ENCODE measurements at places on chromosomes 6 and 20.

DNA sequence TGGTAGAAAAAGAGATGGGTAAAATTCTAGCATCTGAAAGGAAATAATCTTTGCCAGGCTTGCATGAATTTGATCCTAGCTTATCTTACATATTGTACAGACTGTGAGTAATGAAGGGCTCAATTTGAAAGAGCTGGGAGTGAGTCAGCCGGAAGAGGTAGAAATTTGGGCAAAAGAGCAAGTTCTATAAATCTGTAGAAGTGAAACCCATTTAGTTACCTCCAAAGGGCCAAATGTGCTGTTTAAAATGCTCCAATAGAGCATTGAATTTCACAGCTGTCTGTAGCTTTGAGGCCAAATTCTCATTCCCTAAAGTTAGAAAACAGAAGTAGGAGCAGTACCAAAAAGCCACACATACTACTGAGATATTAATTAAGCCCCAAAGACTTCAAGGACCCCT is 466.1 kb downstream of the BTBD3 start:
- DNase-seq, result no peak

DNA sequence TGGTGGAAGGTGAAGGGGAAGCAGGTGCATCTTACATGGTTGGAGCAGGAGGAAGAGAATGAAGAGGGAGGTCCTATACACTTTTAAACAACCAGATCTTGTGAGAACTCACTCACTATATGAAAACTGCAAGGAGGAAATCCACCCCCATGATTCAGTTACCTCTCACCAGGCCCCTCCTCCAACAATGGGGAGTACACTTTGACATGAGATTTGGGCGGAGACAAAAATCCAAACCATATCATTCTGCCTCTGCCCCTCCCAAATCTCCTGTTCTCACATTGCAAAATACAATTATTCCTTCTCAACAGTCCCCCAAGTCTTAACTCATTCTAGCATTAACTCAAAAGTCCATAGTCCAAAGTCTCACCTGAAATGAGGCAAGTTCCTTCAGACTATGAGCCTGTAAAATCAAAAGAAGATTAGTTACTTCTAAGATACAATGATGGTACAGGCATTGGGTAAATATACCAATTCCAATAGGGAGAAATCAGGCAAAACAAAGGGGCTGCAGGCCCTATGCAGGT is 60.5 kb downstream of the EDN1 start:
- DNase-seq, result no peak

GRCh38 chr20:36778831-36779655 is 5.5 kb upstream of the DSN1 start:
- no peak for DNase-seq

- no peak for DNase-seq
Observed at GRCh38 chr6:50936277-50936681, 117.6 kb downstream of the TFAP2B start.

Data from NCI-H510A treated with DMSO at 0.1 percent for 48 hours (cell line).